ENCODE measurements at places on chromosomes 7 and 10. TPM values are rescaled to one million over a fixed set of nuclear protein-coding genes. Genes with fewer than 3 reads are reported as not detected.

The MGAM2 gene
- not detected for total RNA-seq

The POLR2J2 gene
- total RNA-seq: 6.5 TPM

The TEX36 gene
- not detected for total RNA-seq

GRCh38 chr10:30818010-30818660 lies 188.6 kb upstream of the LYZL2 start:
- no peak overlapping the region for H3K27ac ChIP-seq
- no peaks in the 10 kb centered on the region for H3K27me3 ChIP-seq
- H3K4me1 ChIP-seq: peaks cover 15% of the 10 kb centered on the region
- no peak overlapping the region for H3K4me3 ChIP-seq
- H3K36me3 ChIP-seq: no peaks in the 10 kb centered on the region
- DNase-seq: no peak

DNA sequence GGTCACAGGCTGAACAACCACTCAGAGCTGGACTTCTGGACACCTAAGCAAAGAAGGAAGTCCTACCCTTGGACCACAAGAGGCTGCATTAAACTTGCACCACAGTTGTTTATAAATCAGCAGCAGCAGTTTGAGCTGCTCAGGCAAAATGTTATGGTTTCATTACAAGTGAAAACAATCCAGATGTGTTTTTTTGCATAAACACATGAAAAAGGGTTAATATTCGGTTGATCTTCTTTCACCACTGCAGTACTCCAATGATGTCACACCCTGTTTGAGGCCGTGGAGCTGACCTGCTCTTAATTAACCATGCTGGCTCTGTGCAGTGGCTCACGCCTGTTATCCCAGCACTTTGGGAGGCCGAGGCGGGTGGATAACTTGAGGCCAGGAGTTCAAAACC lies 490.8 kb upstream of the CELF2 start:
- H3K36me3 ChIP-seq: no peaks in the 10 kb centered on the region
- H3K27ac ChIP-seq: no peak overlapping the region
- no peak overlapping the region for H3K4me3 ChIP-seq
- peaks cover 6% of the 10 kb centered on the region for H3K27me3 ChIP-seq

Measured in activated naive CD8-positive, alpha-beta T cell treated with anti-CD3 and anti-CD28 coated beads for 36 hours (primary cell).